ENCODE measurements at places on chromosomes 7 and 10.

DNA sequence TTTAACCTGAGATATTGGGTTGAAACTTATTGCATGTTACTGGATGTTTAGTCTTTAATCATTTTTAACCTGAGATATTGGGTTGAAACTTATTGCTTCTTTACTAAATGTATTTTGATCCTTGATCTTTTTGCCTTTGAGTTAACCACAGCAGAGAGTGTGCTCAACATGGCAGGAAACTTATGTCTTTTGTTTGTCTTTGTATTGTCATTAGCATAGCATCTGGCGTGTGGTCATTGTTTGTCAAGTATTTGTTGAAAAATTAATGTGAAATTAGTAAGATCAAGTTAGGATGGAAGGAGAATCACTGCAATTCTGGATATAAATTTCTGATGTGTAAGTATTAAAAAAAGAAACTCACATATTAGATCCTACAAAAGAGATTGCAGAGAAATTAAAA, 8.2 kb downstream of the MRC1 start:
- no peak for DNase-seq

GRCh38 chr7:22577470-22578001, 77.5 kb upstream of the STEAP1B start:
- no peak for DNase-seq

- DNase-seq, result no peak
These were observed 1.4 kb downstream of the MTURN start for GRCh38 chr7:30136117-30136731.

DNA sequence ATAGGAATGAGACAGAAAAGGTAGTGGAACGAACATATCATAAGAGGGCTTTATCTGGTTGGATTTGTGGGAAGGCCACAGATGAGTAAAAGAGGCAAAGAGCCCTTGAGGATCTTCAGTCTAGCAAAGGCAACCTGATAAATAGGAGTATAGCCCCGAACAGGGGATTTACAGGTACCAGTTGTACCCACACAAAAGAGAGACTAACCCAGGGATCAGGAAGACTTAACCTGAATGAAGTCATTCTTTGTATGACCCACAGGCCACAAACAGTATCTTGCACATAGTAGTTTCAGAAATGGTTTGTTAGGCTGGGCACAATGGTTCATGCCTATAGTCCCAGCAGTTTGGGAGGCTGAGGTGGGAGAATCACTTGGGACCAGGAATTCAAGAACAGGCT, 208.2 kb downstream of the ARHGAP21 start:
- DNase-seq, result no peak

DNA sequence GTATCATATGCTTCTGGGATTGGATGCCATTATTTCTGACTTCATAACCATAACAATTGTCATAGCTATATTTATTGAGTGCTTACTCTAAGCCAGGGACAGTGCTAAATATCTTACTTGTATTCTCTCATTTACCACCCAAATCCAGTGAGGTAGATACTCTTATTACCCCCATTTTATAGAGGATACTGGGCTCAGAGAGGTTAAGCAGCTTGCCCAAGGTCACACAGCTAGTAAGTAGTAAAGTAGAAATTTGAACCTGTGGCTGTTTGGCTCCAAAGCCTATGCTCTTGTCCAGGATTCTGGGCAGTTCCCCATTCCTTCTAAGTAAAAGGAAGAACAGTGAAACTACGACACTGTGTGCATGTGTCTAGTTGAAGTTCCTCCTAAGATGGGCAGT, 56.5 kb downstream of the COL13A1 start:
- DNase-seq, result no peak

GRCh38 chr7:148753224-148753623, 54.5 kb downstream of the CUL1 start:
- DNase-seq, result no peak

DNA sequence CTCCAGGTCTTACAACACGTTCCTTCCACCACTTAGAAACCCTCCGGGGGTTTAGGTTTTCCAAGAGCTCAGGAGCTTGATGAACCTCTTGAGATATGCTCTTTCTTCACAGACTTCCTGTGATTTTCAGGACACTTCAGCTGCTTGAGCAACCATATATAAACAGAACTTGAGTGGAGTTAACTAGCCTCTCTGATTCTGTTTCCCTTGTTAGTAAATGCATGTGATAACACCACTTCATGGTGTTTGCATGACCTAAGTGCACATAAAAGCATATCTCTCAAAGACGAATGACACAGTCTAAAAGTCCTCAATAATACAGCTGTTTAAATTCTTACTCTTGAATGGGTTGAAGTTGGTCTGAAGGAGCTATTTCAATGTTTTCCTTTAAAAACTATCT, 9.9 kb downstream of the PRR15 start:
- DNase-seq, result no peak

GRCh38 chr10:35493196-35494118, 111.7 kb upstream of the GJD4 start:
- DNase-seq, result no peak

DNA sequence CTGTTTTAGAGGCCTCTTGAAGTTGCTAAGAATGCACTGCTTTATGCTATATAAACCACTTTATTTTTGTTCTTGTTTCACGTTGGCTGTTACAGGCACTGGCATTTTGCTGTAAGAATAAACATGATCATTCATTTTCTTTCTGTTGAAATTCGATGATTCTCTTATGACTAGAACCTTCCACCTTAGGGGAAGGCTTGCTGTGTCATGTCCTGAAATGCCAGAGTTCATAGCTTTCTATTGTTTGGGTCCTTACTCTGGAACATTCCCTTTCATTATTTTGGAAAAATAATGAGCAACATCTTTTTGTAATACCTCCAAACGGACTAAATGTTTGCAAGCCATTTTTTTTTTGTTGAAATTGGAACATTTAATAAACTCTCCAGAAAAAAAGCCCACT, 495.1 kb upstream of the POT1 start:
- DNase-seq, result no peak

DNA sequence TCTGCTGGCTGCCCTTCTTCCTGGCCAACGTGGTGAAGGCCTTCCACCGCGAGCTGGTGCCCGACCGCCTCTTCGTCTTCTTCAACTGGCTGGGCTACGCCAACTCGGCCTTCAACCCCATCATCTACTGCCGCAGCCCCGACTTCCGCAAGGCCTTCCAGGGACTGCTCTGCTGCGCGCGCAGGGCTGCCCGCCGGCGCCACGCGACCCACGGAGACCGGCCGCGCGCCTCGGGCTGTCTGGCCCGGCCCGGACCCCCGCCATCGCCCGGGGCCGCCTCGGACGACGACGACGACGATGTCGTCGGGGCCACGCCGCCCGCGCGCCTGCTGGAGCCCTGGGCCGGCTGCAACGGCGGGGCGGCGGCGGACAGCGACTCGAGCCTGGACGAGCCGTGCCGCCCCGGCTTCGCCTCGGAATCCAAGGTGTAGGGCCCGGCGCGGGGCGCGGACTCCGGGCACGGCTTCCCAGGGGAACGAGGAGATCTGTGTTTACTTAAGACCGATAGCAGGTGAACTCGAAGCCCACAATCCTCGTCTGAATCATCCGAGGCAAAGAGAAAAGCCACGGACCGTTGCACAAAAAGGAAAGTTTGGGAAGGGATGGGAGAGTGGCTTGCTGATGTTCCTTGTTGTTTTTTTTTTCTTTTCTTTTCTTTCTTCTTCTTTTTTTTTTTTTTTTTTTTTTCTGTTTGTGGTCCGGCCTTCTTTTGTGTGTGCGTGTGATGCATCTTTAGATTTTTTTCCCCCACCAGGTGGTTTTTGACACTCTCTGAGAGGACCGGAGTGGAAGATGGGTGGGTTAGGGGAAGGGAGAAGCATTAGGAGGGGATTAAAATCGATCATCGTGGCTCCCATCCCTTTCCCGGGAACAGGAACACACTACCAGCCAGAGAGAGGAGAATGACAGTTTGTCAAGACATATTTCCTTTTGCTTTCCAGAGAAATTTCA, 1.7 kb downstream of the ADRB1 start:
- DNase-seq, result no peak

DNA sequence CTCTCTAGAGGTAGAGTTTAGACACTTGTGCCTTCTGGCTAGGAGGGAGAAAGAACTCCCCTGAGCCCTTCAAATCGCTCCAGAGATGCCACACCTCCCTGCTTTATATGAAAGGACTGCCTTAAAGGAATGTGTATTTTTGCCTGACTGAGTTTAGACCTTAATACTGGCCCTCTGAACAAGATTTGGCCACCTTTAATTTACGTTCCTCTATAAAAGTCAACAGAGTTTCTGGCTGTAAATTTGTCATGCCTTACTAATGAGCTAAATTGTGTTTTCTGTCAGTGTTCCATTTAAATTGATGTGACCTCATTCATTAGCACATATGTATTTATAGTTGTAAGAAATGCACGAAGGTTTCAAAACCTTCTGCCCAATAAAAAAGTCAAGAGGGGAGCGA, 48.0 kb downstream of the SEMA3C start:
- no peak for DNase-seq

DNA sequence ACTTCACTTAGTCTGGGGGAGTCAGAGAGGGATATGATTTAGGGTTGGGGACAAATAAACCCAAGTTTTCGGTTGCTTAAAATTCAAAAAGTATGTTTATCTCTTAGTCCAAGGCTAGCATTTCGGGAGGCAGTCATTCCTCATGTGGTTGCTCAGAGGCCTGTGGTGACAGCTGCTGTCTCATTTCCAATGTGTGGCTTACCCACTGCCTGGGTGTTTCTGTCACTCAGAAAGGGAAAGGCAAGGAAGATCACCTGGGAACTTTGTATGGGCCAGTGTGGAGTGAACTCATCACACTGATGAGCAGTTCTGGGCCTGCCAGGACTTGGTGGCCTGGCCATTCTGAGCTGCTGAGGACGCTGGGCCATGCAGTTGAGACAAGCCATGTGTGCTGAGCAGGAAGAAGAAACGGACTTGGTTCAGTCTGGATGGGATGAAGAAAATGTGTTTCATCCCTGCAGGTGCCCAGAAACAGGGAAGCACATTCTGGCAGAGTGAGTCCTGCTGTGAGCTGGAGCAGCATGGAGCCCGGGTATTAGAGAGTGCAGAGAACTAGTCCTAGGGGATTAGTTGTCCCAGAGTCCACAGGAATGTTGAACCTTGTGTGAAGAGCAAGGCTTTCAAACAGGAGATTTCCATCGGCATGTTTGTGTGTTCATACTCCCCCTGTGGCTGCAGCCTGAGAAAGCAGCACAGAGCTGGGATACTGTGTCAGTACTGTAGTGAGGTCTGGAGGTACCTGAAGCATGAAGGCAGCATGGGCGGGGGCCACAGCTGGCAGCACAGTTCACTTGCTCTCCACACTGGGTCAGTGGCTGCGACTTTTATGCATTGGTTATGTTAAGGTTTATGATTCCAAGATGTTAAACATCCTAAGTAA, 211.1 kb upstream of the IGFBP3 start:
- no peak for DNase-seq

DNA sequence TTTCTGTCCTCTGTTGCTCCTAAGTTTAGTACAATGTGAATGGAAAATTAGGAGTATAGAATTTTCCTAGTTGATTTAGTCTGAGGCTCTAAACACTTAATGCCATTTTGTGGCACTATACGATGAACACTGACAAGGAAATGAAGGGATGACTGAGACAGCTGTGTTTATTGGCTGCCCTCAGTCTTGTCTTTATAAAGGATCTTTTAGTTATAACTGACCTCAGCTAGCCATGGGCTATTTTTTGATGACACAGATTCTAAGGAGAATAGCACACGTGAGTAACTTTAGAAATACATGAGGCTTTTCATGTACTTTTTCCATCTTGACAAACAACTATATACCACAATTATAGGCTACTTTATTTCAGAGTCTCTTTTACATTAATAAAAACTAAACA, 113.7 kb downstream of the PRKG1 start:
- DNase-seq, result no peak

- DNase-seq, result no peak
These were observed 80.0 kb downstream of the ZNF277 start for GRCh38 chr7:112286250-112287086.

GRCh38 chr7:767941-768731, 41.1 kb upstream of the PRKAR1B start:
- DNase-seq, result no peak

DNA sequence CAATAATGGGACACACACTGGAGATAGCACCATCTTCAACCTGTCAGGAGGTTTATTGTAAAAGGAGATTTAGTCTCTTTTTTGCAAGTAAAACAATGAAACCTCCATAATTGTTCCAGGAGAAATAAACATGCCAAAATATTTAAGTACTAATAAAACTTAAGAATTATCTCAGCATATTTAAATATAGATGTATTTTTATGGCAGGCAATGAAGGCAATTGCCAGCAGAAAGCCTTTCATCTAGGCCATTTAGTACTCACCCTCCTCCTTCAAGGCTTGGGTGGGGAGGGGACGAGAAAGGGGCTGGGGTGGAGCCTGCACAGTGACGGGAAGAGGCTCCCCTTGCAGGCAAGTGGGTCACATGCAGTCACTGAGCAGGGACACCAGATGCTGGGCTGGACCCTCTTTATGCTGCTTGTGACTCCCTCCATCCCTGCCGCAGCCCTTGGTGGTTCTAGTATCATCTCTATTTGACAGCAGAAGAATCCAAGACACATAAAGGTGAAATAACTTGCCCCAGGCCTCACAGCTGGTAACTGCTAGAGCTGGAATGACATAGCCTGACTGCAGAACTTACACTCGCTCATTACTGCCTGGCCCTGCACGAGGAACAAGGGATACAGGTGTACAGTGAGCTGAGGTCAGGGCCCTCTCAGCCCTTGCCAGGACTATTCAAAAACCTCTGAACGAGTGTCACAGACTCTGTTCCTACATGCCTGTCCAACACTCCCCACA, 449.5 kb upstream of the ZMIZ1 start:
- no peak for DNase-seq

- DNase-seq, result no peak
These were observed 123.2 kb downstream of the DNAJB6 start for GRCh38 chr7:157459966-157460365.

DNA sequence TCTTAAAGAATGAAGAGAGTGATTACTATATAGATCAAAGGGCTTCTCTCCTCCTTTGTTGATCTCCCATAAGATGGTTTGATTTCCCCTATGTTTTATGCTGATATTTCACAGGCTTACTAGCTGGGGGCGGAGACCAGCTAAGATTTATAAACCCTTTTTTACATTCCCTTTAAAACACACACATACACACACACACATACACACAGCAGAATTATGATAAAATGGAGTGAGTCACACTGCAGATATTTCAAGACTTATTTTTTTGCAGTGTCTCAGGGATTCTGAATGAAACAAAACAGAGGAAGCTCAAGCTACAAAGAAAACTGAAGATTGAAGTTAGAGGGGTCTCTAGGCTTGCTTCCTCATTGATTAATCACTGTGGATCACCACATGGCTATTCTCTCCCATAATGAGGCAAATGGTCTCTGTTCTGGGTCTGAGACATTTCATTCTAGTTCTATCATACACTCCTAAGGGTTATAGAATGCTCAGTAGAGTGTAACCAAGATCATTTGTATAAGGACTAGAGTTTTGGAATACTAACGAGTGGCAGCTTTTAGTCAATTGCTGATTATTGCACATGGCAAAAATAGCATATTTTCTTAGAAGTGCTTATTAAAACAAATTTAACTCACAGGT, 18.6 kb downstream of the INA start:
- DNase-seq, result no peak

GRCh38 chr7:155558961-155559360, 12.6 kb upstream of the CNPY1 start:
- DNase-seq, result no peak

- no peak for DNase-seq
These were observed 107.4 kb downstream of the MKX start for GRCh38 chr10:27638071-27638750.

- DNase-seq, result no peak
These were observed 26.8 kb downstream of the WNT16 start for GRCh38 chr7:121355574-121355973.

GRCh38 chr7:159036916-159037605, 107.6 kb downstream of the VIPR2 start:
- no peak for DNase-seq

GRCh38 chr10:15588151-15588550, 131.6 kb downstream of the ITGA8 start:
- DNase-seq, result no peak

All from activated T-cell treated with anti-CD3 and anti-CD28 coated beads for 1 hour (primary cell).